ENCODE measurements at places on chromosomes 1 and 21. TPM values are rescaled to one million over a fixed set of nuclear protein-coding genes. Genes with fewer than 3 reads are reported as not detected.

DNA sequence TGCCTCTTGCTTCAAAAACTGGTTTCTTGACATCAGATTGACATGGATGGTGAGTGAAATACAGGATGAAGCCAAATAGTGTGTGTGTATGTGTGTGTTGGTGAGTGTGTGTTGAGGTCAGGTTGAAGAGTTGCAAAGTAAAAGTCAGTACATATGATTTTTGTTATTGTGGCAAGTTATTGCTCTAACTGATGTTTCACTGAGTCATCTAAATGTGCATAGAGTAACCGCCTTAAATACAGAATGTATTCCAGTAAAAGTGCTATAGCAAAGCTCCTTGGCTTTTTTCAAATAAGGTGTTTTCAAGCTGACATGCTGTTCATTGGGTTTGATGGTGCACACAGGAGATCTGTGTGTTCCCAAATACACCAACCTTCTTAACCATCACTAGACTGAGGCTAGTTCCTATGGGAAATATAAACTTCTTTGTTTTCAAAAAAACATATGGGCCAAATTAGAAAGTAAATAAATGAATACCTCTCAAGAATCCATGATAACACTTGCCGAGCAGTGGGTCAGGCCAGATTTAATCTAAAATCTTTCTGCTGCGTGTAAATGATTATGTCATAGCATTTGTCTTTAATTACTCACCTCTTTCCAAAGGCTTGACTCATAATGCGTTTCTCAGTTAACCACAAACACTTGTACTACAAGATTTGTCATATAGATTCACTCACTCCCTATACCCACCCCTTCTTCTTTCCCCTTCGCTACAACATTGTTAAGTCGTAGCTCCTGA lies 151.1 kb downstream of the LYPLAL1 start:
- no peak for DNase-seq

- DNase-seq, result no peak
These were observed 44.5 kb downstream of the AJAP1 start for GRCh38 chr1:4698911-4699310.

DNA sequence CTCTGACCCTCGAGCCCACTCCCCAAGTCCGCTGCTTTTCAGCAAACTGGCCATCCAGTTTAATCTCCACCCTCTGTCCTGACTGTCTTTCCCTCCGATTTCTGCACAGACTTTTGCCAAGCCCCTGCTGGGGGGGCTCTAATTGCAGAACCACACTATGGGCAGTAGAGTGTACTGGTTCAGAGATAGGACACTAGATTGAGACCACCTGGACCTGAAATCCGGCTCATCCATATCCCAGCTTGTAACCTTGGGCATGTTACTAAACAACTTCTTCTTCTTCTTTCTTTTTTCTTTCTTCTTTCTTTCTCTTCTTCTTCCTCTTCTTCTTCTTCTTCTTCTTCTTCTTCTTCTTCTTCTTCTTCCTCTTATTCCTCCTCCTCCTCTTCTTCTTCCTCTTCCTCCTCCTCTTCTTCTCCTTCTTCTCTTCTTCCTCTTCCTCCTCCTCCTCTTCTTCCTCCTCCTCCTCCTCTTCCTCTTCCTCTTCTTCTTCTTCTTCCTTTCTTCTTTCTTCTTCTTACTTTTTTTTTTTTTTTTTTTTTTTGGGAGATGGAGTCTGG lies 7.7 kb downstream of the LRRC71 start:
- DNase-seq, result no peak

DNA sequence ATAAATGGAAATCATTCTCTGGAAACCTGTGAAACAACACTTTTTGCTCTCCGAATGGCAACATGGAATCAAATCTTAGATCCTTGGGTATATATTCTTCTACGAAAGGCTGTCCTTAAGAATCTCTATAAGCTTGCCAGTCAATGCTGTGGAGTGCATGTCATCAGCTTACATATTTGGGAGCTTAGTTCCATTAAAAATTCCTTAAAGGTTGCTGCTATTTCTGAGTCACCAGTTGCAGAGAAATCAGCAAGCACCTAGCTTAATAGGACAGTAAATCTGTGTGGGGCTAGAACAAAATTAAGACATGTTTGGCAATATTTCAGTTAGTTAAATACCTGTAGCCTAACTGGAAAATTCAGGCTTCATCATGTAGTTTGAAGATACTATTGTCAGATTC lies 45.7 kb downstream of the PTGFR start:
- no peak for DNase-seq

GRCh38 chr21:39650306-39650705 lies 37.6 kb downstream of the B3GALT5 start:
- no peak for DNase-seq

ZYG11A gene
- 0.07 TPM for total RNA-seq

LCE1C gene
- not detected for total RNA-seq

NTMT2 gene
- not detected for total RNA-seq

All from ovary (tissue), 10 donors.